ENCODE measurements at places on chromosomes 12 and 14.
A peak's percentile ranks its signal among the peaks of the same experiment; 100 is the strongest.

DNA sequence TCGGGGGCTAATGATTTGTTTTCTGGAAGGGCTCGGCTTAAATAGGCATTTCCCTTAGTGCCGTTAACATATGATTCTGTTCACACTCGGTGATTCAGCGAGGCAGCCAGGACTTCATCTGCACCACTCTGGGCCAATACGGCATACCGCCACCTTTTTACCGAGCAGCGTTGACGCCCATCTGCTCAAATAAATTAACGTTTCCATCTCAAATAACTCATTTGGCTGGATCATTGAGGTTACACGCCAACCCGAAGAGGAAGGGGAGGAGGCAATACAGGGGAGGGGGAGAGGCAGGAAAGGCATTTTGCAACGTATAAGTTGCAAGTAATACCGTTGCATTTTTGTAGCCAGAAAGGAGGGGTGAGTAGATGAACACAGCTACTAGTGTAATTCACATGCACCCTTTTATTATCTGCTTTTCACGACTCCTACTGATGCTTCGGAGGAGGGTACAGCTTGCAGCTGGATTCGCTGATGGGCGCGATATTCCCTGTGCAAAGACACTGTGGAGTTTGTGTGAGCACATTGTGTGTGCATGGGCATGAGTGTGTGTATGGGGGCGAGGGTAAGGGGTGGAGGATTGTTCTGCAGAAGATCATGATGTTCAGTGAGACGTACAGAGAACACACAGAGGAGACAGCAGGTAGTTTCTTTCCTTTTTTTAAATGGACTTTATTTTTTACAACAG is 45.9 kb downstream of the MAP1LC3B2 start:
- DNase-seq, result no peak

GRCh38 chr12:91887957-91888356 is 257.7 kb downstream of the BTG1 start:
- DNase-seq, result no peak

DNA sequence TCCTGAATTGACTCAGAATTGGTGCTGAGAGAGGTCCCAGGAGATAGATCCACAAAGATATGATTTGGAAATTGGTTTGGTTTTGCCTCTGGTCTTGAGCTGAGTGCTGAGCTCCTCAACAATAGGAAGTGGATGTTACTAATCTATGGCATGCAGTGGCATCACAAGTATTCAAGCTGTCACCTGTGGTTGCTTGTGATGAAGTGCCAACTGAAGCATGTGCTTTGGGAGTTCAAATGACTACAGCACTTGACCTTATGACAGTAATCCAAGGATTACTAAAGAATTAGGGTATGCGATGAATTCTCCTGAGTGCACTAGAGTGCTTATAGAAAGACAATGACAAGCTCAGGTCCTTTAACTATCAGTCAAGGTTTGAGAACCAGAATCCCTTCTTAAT is 406.2 kb downstream of the NOVA1 start:
- no peak for DNase-seq

- no peak for DNase-seq
Observed at GRCh38 chr14:77561881-77562280, 54.6 kb downstream of the SPTLC2 start.

DNA sequence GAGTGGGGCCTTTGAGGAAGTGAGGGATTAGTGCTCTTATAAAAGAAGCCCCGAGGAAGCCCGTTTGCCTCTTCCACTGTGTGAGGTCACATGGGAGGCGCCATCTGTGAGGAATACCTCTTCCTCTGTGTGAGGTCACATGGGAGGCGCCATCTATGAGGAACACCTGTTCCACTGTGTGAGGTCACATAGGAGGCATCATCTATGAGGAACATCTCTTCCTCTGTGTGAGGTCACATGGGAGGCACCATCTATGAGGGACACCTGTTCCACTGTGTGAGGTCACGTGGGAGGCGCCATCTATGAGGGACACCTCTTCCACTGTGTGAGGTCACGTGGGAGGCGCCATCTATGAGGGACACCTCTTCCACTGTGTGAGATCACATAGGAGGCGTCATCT is 69.7 kb downstream of the SLC24A4 start:
- DNase-seq, result no peak

GRCh38 chr14:24535737-24536136 is 27.7 kb upstream of the CMA1 start:
- no peak for DNase-seq

DNA sequence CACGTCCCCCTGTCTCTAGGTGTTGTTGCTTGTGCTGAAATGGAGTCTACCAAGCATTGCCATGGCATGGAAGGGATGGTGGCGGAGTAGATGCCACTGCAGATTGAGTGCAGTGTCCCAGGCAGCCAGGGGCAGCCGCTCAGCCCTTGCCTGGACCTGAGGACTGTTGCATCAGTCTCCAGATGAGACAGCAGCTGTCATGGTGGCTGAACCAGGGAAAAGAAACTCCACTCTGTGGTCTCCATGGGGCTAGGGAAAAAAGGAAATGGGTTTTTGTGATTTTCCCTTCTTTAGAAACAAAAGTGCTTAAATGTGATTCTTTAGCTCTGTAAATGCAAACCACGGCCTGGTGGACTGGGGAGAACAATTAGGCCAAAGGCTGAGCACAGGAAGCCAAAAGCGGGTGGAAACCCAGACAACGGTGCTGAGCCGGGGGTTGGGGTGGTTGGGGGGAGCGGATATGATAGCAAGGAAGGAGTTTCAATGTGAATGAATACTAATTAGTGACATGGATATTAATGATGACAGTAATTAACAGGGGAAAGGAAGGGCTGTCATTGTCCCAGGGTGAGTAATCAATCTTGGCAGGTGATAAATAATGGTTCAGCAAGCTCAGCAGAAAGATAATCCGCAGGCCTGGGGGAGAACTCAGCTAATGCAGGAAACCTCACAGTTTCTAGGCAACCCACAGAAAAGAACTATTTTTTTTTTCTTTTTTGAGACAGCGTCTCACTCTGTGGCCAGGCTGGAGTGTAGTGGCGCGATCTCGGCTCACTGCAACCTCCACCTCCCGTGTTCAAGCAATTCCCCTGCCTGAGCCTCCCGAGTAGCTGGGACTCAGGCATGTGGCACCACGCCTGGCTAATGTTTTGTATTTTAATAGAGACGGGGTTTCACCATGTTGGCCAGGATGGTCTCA is 442.6 kb downstream of the DPF3 start:
- no peak for DNase-seq

GRCh38 chr12:108641446-108642268 is 8.0 kb upstream of the SELPLG start:
- DNase-seq, result no peak

- no peak for DNase-seq
Observed at GRCh38 chr14:89146274-89146673, 270.8 kb downstream of the FOXN3 start.

GRCh38 chr12:104631867-104632266 is 175.1 kb downstream of the CHST11 start:
- no peak for DNase-seq

DNA sequence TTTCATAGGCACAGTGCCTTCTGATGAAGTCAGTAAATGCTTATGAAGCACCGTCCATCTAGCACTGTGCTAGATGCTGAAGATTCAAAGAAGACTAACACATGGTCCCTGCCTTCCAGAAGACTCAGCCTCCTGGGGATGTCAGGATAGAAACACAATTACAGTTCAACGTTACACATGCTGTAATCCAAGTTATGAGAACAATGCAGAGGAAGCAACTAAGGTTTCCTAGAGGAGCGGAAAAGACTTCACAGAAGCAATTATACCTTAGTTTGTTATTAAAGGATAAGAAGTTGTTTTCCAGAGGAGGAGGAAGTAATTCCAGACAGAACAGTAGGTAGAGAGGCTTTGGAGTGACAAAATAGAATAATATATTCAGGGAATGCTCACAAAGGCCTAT is 66.9 kb upstream of the FGD4 start:
- DNase-seq, result no peak

GRCh38 chr12:89047856-89048418 is 304.4 kb downstream of the DUSP6 start:
- DNase-seq, result no peak

GRCh38 chr12:105235732-105236476 is at the start of gene APPL2:
TSS of gene APPL2 (minus strand) at chr12:105236174. CDS start at chr12:105236012, 162 bp downstream.
- DNase-seq, result peak; percentile 43

DNA sequence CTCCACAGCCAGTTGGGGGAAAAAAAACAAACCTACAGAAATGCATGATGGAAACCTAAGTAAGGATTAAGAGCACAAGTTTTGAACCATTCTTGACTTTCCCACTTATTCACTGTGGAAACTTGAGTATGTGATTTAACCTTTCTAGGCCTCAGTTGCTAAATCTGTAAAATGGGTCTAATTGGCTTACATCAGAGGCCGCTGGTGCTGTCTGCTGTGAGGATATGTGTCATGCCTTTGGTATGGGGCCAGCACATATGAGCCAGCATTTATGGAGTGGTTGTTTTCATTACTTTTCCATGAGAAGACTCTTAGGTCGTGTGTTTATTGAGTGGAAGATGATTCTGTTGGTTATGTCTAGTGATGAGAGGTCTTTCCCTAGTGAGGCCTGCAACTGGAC is 102.4 kb downstream of the ESR2 start:
- DNase-seq, result no peak

GRCh38 chr12:124687917-124688316 is 120.5 kb upstream of the NCOR2 start:
- no peak for DNase-seq

GRCh38 chr14:98169170-98169587 is 1102.8 kb downstream of the BCL11B start:
- DNase-seq, result no peak

- DNase-seq, result no peak
Observed at GRCh38 chr14:31251028-31251958, 43.7 kb upstream of the HECTD1 start.

DNA sequence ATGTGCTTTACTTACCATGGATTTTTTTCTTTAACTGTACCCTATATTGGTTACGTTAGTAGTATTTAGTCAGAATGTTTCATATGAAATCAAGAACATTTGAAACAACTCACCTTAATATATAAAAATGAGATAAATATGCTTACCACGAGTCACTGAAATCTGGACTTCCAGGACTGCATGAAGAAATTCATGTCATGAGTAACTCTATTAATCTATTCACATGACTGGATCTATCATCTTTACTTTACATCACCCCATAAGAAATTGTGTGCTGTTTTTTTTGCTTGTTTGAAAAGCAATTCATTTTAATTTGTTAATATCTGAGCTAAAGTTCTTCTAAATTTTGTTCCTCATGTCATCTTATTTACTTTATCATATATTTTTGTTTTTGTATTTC is 5.2 kb downstream of the EPYC start:
- DNase-seq, result no peak

GRCh38 chr12:111807232-111807631 is 34.8 kb upstream of the MAPKAPK5 start:
- DNase-seq, result no peak

GRCh38 chr12:109385339-109386058 is 37.8 kb downstream of the MYO1H start:
- no peak for DNase-seq

DNA sequence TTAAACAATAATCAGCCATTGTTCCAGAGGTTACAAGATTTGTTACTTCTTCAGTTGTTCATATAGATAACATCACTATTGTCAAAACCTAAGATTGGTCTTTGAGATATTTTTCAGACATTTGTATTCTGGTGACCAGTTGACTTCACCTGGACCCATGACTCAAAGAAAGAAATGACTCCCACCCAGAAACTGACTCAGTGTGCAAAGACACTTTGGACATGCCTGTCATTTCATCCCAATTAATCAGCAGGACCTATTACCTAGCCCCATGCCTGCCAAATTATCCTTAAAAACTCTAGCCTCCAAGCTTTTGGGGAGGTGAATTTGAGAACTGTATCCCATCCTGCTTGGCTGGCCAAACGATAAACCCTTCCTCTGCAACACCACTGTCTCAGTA is 27.7 kb upstream of the TSPAN11 start:
- DNase-seq, result no peak

GRCh38 chr12:53676656-53677015 is 753 bp upstream of the ATP5MC2 start:
- no peak for DNase-seq

GRCh38 chr12:115109863-115110262 is 425.9 kb upstream of the TBX3 start:
- DNase-seq, result no peak

GRCh38 chr12:109928058-109928656 is 28.1 kb downstream of the TCHP start:
- DNase-seq, result no peak

DNA sequence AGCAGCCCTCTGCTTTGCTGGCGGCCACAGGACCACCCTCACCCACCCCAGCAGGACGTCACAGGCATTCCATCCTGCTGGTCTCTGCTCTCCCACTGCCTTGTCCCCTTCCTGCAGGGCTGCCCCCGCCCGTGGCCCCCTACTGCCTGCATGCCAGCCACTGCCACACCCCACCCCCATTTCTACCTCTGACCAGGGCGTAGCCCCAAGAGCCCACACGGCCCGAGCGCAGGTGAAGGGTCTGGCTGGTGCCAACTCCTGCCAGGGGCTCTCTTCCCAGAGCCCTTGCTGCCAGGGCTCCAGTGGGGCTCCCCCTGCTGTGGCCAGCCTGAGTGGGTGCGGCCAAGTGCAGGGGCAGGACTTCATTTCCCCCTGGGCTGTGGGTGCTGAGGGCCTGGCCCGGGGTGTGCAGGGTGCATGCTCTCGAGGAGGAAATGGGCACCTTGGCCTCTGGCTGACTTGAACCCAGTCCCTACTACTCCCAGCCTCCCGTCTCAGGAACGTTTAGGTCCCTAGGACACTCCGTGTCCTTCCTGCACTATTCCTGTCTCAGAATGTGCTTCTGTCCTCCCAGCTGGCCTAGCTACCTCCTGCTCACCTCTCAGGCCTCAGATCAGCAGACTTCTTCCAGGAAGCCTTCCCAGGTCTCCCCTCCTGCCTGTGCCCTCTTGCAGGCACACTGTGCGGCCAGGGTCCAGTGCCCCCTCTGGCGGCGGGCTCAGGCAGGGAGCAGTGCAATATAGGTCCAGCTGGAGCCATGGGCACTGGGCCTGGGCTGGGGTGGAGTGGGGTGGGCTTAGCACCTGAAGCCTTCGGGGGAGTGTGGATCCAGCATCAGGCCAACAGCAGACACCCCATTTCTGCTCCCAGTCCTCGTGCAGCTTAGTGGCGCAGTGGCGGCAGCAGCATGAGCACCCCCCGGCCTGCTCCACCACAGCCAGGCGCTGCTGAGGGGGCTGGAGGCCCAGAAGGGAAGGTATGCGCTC is 1.4 kb downstream of the LBHD2 start:
- DNase-seq, result no peak

GRCh38 chr12:2422591-2422990 is 369.8 kb downstream of the CACNA1C start:
- DNase-seq, result no peak

DNA sequence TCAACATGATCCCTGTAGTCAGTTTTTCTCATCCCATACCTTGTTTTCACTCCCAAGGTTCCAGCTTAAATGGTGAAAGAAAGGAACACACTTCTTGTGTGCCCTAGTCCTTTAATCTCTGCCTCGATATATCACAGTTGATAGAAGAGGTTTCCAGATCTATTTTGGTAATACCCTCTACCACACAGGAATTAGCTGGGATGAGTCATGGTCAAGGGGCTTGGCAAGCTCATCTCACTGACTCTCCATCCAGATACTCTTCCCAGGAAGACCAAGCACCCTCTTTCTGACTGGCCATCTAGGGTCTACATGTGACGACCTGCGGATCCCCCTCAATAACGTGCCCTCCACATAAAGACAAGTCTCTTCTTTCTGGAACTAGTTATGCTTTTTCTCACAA is 277.9 kb downstream of the ITPR2 start:
- no peak for DNase-seq

GRCh38 chr12:118220702-118221101 is 84.8 kb downstream of the PEBP1 start:
- no peak for DNase-seq

- no peak for DNase-seq
Observed at GRCh38 chr12:2378835-2379330, 326.1 kb downstream of the CACNA1C start.

GRCh38 chr14:101197595-101198397 is 294.3 kb upstream of the RTL1 start:
- no peak for DNase-seq

Measured in esophagus squamous epithelium (tissue), 5 donors.